GM04503 (cell line): ENCODE measurements at places on chromosomes 1 and 21.

DNA sequence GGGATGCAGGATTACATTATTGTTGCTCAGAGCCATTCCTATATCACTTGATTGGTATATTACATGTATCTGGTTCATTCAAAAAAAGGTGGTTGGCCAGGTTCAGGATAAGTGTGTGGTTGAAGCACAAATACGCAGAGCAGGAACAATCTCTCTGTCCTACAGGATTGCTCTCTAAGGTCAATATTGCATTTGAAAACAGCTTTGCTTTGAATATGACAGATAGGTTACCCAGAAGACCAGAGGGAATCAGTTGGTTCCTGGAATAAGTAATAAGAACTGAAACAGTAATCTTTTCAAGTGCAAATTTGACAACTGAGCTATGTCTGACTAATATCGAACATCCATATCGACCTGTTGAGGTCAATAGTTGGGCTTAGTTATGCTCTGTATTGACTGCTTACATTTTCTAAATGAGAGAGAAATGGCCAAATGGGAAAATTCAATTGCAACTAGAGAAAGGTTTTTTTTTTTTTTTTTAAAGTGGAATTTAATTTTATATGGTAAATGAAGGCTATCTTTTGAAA lies 176.8 kb downstream of the ATP6V1G3 start:
- DNase-seq: no peak

DNA sequence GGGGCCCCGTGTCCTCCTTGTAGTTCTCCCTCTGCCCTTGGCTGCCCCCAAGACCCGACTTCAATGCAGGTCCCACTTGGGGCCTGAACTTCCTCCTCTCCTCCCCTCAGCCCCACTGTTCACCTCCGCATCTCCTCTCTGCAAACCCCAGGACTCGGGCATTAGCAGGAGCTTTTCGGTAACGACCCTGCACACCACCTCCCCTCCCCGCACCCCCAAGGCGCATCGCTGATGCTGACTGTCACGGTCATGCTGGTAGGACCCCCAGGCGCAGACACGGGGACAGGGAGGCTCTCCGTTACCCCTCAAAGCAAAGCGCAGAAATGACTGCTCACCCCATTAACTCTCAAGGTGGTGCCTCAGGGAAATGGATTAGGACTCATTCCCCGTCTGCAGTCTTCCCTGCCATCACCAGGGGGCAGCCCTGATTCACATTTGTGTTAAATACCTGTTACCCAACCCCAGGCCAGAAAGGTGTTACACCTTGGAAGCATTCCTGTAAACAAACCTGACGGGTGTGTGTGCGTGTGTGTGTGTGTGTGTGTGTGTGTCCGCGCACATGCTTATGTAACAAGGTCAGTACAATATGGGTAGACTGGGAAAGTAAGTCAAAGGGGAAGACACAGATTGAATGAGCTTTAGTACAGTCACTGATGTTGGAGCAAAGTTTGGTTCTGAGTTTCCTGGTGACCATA lies 6.4 kb upstream of the GUCA2B start:
- DNase-seq: peak; percentile 5

DNA sequence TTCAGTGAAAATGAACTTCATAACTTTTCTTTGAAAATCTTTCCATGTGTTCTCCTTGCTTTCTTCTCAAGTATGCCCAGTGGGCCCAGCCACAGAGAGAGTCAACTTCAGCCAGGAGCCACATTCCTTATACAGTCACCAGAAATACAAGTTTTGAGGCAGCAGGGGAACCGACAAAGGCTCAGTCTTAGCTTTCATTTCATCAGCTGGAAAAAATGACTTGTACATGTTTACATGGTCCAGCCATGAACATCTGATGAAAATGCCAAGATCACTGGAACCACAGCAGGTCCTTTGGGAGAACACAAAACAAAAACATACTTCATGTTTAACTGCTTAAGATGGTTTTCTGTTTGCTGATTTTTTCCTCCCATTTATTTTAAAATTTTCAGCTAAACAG lies 72.5 kb downstream of the SYDE2 start:
- no peak for DNase-seq

GRCh38 chr1:115642168-115643072 lies 650 bp downstream of the VANGL1 start:
- DNase-seq: no peak

GRCh38 chr1:53769780-53770179 lies 30.8 kb upstream of the GLIS1 start:
- DNase-seq: no peak

- DNase-seq: no peak
Observed at GRCh38 chr1:147492207-147492606, 49.1 kb upstream of the BCL9 start.

- DNase-seq: no peak
Observed at GRCh38 chr1:26132128-26132833, 20.7 kb downstream of the PDIK1L start.

DNA sequence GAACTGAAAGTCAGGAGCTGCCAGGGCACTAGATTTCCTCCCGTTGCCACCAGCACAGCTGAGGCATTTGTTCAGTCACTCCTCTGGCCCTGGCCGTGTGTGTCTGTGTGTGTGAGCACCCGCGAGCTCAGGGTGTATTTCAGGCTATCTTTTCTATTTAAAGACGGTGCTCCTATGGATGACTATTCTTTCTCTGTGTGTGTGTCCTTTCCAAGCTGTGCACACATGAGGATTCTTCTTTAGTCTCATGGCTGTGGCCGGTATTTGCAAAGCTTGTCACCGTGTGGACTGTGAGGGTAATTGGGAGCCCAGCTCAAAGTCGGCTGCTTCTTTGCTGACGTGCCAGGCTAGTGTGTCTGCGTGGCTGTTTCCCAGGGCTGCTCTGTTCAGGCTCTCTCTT lies 3.0 kb upstream of the KCND3 start:
- DNase-seq: no peak

GRCh38 chr1:66433611-66434010 lies 100.3 kb upstream of the SGIP1 start:
- DNase-seq: no peak

DNA sequence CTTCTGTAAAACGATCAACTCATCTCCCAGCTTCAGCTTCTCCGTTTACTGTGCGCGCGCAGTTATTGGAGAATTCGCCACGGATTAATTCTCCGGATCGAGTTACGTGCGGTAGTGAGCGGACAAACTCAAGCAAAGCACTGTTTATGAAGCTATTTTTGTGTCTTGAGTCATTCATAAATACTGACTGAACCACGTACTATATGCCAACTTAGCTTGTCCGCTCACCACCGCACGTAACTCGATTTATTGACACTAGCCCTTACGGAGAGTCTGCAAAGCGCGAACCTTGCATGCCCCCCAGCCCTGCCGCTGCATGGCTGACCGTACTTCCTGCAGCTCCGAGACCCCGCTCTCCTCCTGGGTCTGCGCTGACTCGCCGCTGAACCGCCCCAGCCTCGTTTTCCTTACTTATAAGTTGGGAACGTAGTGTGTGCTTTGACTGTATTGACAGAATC lies 773 bp downstream of the CHD1L start:
- DNase-seq: no peak

DNA sequence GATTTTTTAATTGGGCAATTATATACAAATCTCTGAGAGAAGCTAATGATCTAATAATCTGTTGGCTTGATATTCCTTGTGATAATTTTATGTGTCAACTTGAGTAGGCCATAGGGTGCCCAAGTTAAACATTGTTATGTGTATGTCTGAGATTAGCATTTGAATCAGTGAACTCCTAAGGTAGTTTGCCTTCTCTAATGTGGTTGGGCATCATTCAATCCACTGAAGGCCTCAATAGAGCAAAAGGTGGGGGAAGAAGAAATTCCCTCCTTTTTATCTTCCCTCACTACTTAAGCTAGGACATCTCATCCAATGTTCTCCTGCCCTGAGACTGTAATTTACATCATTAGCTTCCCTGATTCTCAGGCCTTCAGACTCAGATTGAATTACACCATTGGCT lies 394.5 kb downstream of the LMO4 start:
- DNase-seq: no peak

- DNase-seq: peak; percentile 22
Observed at GRCh38 chr1:72202761-72203160, 79.6 kb downstream of the NEGR1 start.

- no peak for DNase-seq
Observed at GRCh38 chr1:68045511-68046180, 4.8 kb downstream of the DIRAS3 start.

- no peak for DNase-seq
Observed at GRCh38 chr1:93448292-93448982, 519 bp downstream of the FNBP1L start.

- DNase-seq: no peak
Observed at GRCh38 chr1:2591581-2592261, 5.1 kb downstream of the PRXL2B start.

DNA sequence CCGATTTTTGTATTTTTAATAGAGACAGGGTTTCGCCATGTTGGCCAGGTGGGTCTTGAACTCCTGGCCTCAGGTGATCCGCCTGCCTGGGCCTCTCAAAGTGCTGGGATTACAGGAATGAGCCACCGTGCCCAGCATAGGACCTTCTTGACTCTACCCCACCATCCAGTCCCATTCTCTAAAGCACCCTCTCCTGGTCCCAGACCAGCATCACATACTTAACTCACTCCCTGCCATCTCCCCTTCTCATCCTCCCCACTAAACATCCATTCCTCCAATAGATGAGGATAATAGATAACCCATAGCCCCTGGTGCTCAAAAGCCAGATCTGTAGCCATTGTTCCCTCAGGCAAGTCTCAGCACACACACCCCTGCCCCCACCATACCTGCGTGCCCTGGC lies 2.1 kb downstream of the ENTREP3 start:
- DNase-seq: no peak

DNA sequence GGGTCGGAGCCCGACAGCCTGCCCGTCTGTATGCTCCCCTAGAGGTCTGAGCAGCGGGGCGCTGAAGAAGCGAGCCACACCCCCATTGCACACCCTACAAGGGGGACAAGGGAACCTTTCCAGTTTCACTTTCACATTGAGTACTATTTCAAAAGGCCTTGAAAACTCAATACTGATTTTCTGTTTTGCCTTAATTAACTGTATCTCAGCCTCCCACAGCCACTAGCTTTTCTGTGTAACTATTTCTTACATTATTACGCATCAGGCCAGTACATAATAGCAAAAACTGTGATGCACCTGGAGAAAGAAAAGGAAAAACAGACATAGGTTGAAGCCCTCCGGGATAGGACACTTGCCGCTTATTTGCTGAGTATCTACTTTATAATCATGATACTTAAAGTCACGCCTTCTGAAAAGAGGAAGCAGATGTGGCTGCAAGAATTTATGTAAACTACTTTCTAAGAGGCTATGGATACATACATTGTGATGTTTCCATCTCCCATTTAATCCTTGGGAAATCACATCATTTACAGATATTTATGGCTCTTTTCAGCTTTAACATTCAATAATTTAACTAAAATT lies 1719.5 kb downstream of the MRPL39 start:
- no peak for DNase-seq

DNA sequence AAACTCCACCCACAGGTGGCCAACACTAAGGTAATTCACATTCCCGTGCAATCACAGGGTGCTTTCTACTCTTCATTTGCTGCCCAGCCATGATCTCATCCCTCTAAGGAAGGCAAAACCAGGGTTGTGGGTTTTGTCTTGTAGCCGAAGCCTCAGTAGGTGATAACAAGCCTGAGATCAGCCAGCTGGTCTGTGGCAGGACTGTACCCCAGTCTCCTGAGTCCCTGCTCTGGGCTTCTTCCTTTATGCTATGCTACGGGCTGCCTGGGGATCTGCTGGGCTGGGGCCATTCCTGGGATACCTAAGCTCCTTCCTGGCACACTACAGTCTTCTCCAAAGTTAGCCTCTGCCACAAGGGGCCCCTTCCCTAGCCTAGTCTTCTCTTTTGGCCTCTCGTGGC lies 9.8 kb downstream of the PPFIA4 start:
- DNase-seq: no peak

GRCh38 chr1:32964461-32965250 lies at the start of gene RNF19B:
Gene RNF19B, minus strand, starts transcription at chr1:32964809. Its CDS starts 124 bp downstream, at chr1:32964685.
- peak; percentile 59 for DNase-seq

GRCh38 chr21:41925767-41926116 lies 28.1 kb downstream of the C2CD2 start:
- DNase-seq: no peak

- no peak for DNase-seq
Observed at GRCh38 chr1:6046279-6046678, 591 bp downstream of the KCNAB2 start.

DNA sequence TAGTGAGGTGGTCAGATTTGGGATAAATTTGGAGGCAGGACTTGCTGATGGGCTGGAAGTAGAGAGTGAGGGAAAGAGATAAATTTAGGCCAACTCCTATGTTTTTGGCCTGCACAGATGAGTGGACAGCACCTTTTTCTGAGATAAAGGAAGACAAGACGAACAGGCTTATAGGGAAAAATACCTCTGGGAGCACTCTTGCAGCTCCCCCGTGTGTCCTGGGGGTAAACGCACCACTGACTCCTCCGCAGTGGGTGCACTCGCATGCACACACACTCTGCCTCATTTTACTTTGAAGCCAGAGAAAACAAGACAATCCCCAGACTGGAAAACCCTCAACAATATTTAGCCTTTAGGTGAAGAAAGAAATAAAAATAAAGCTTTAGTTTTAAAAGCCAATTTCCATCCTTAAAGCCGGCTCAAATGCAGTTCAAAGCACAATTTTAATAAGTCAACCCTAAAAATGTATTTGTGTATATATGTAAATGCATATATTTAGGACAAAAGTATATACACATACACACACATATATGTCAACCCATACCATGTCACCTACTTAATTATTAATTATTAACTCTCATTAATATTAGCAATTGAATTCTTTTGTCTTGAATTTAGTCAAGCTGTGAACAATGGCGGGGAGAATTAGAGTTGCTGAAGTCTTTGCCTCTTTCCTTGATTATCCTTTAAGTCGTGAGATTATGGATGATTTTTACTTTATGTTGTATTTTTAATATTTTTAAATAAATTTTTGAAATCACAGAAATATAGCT lies 341.8 kb downstream of the ZNF326 start:
- DNase-seq: no peak
